Type B pancreatic cell (in vitro differentiated cells): ENCODE measurements at places on chromosomes 6 and 20.

DNA sequence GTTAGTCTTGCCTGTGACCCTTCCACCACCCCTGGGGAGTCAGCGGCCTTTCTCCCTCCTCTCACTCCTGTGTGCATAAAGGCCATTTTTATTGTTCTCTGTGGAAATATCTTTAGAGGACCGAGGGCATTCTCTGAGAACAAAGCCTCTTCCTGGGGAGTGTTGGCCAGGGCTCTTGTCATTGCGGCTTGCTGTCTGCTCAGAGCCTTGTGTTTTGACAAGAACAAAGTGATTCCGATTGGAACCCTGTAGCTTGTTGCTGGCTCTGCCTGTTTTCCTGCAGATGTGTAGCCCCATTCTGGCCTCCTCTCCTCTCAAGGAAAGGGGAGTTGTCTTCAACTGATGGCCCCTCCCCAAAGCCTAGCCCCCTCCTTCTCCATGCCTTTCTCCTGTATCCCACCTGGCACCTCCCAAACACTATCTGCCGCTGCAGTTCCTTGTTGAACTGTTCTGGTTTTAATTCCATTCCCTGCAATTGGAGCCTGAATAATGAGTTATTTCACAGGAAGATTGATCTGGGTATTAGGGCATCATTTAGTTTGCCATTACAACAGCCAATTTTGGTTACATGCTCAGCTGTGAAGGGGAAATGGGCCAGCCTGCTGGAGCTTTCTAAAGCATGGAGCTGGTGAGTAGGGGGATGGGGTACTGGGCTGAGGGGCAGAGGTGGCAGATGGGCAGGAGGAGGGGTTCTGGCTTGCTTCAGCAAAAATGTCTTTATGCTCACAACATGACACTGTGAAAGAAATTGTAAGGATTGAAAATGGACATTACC, 252.5 kb downstream of the LRFN2 start:
- peak overlapping the region; percentile 35 for H3K4me3 ChIP-seq
- no peak for DNase-seq
- H3K36me3 ChIP-seq = no peaks in the 10 kb centered on the region

DNA sequence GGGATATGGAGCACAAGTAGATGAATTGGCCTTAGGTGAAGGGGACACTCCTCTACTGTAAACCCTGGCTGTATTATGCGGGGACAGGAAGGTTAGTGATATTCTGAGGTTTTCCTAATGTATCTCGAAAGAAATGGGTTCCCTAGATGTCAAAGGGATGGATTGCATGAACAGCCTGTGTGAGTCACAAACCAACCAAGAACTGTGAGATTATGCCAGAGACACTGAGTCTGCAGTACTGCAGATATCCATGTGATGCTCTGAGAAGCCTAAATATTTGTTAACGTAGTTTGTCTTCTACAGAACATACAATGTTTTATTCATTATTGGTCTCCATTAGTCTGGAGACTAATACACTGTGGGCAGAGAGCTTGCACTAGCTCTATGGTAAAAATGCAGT, 182.2 kb downstream of the AKAP7 start:
- H3K4me3 ChIP-seq = no peak overlapping the region
- DNase-seq = no peak
- no peaks in the 10 kb centered on the region for H3K27me3 ChIP-seq
- no peak overlapping the region for H3K27ac ChIP-seq
- H3K36me3 ChIP-seq = no peaks in the 10 kb centered on the region
- H3K4me1 ChIP-seq = no peaks in the 10 kb centered on the region

- peaks cover 7% of the 10 kb centered on the region for H3K4me1 ChIP-seq
- no peak for DNase-seq
- H3K4me3 ChIP-seq = no peak overlapping the region
- no peak overlapping the region for H3K27ac ChIP-seq
- peaks cover 15% of the 10 kb centered on the region for H3K36me3 ChIP-seq
These were observed 23.1 kb downstream of the UBE3D start for GRCh38 chr6:83042467-83043053.

DNA sequence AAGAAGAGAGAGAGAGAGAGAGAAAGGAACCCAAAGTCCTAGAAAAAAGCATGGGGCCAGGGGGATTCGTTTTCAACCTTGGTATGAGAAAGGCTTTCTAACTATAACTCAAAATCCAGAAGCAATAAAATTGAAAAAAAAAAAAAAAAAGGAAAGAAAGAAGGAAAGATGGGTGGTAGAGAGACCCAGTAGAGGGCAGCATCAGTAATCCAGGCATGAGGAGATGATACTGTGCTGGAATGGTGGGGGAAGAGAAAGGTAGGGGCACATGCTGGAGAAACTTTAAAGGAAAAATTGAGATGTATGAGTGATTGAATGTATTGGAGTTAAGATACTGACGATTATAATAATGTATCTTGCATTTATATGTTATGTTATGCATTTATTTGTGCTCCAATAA, 1040.7 kb upstream of the FLRT3 start:
- H3K36me3 ChIP-seq = no peaks in the 10 kb centered on the region
- no peak overlapping the region for H3K27ac ChIP-seq
- DNase-seq = no peak
- peaks cover 12% of the 10 kb centered on the region for H3K4me1 ChIP-seq
- peaks cover 19% of the 10 kb centered on the region for H3K27me3 ChIP-seq
